ENCODE measurements at places on chromosomes 2 and 18. TPM values are rescaled to one million over a fixed set of nuclear protein-coding genes. Genes with fewer than 3 reads are reported as not detected.

DNA sequence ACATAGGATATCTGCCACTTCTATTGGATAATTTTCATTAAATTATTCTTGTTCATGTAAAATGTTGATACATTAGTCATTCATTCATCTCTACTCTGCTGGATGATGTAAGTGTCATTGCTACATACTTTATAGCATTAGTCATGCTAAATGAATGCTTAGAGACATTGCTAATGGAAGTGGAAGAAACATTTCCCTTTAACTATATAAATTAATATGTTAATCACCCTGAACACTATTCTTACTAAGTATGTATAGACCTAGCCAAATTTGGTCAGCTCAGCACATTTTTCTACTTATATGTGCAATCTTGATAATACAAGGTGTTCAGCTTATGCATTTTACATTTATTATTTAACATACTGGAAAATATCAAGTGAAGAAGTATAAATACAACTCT, 160.2 kb downstream of the DPP4 start:
- DNase-seq = no peak
- H3K4me3 ChIP-seq = no peak overlapping the region
- H3K27me3 ChIP-seq = no peaks in the 10 kb centered on the region
- H3K4me1 ChIP-seq = no peaks in the 10 kb centered on the region

DNA sequence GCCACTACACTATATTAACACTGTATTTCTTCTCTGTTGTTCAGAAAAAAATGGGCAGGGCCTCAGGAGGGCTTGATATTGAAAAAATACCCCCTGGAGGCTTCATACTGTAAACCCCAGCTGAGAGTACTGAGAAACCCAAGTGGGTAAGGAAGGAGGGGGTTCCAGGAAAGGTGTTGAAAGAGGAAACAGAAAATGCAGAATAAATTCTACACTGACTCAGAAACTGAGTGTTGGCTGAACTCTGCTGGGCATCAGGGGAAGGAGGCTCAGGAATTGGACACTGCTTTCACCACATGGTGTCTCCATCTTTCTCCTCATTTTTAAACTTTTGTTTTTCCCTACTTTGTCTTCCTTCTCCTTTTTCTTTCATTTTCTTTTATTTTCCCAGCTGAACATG, 253.7 kb downstream of the DYM start:
- no peaks in the 10 kb centered on the region for H3K4me1 ChIP-seq
- H3K4me3 ChIP-seq = no peak overlapping the region
- no peak for DNase-seq
- no peaks in the 10 kb centered on the region for H3K27me3 ChIP-seq
- no peak overlapping the region for H3K27ac ChIP-seq

GRCh38 chr18:54957996-54958395, 1.3 kb downstream of the CCDC68 start:
- DNase-seq = no peak
- no peak overlapping the region for H3K27ac ChIP-seq
- H3K27me3 ChIP-seq = peaks cover 10% of the 10 kb centered on the region
- no peak overlapping the region for H3K4me3 ChIP-seq

DNA sequence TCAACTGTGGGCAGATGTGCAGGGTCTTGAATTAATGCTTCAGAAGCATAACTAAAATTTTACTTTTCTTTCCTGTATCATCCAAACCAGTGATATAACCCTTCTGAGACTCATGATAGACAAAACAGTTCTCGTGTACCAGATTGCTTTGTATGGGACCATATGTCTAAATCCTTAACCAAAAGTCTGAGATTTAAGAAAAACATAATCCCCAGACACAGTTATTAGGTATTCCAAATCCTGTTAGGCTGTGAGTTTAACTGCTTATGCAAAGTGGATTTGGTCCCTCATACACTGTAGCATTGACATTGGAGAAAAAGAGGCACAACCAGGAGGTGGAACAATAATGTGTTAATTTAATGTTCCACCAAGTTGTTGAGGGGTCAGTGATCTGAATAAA, 235.0 kb downstream of the PMAIP1 start:
- no peaks in the 10 kb centered on the region for H3K27me3 ChIP-seq
- no peak overlapping the region for H3K27ac ChIP-seq
- no peaks in the 10 kb centered on the region for H3K36me3 ChIP-seq
- H3K4me1 ChIP-seq = no peaks in the 10 kb centered on the region
- no peak for DNase-seq
- no peak overlapping the region for H3K4me3 ChIP-seq

DNA sequence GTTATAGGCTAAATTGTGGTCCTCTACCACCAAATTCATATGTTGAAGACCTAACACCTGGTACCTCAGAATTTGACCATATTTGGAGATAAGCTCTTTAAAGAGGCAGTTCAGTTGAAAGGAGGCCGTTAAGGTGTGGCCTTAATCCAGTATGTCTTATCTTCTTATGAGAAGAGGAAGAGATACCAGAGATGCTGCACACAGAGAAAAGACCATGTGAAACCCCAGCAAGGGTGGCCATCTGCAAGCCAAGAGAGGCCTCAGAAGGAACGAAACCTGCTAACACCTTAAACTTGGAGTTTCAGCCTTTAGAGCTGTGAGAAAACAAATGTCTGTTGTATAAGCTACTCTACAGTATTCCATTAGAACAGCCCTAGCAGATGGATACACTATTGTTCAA, 528.1 kb upstream of the DCC start:
- no peaks in the 10 kb centered on the region for H3K36me3 ChIP-seq
- no peak overlapping the region for H3K4me3 ChIP-seq
- no peak overlapping the region for H3K27ac ChIP-seq
- no peaks in the 10 kb centered on the region for H3K27me3 ChIP-seq
- DNase-seq = no peak

- H3K27me3 ChIP-seq = peaks cover 5% of the 10 kb centered on the region
- H3K27ac ChIP-seq = no peak within 1 kb of the TSS
- DNase-seq = no peak
- peak within 1 kb of the TSS; percentile 56 for H3K4me3 ChIP-seq
- no peaks in the 10 kb centered on the region for H3K36me3 ChIP-seq
Observed at GRCh38 chr2:136765256-136766072, at the start of gene THSD7B. Gene THSD7B, plus strand, starts transcription at chr2:136765545. Its CDS starts 116,634 bp downstream, at chr2:136882179.

DNA sequence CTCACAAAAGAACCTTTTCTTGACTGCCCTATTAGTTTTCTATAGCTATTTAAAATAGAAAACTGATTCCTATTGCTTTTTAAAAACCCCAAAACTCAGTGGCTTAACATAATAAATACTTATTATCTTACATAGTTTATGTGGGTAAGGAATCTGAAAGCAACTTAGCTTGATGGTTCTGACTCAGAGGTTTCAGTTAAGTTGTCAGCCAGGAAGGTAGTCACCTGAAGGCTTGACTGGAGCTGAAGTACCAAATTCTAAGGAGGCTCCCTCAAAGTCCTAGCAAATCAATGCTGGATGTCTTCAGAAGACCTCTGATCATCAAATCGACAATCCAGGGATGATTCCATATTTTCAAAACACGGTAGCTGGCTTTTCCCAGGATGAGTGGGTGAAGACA, 546.6 kb upstream of the CDH2 start:
- no peaks in the 10 kb centered on the region for H3K4me1 ChIP-seq
- DNase-seq = no peak
- no peak overlapping the region for H3K4me3 ChIP-seq
- H3K36me3 ChIP-seq = no peaks in the 10 kb centered on the region

- no peak for DNase-seq
- H3K4me1 ChIP-seq = peaks cover 26% of the 10 kb centered on the region
- H3K36me3 ChIP-seq = no peaks in the 10 kb centered on the region
- H3K4me3 ChIP-seq = no peak overlapping the region
- peaks cover 49% of the 10 kb centered on the region for H3K27me3 ChIP-seq
Observed at GRCh38 chr2:10720306-10720705, 1.1 kb upstream of the ATP6V1C2 start.

DNA sequence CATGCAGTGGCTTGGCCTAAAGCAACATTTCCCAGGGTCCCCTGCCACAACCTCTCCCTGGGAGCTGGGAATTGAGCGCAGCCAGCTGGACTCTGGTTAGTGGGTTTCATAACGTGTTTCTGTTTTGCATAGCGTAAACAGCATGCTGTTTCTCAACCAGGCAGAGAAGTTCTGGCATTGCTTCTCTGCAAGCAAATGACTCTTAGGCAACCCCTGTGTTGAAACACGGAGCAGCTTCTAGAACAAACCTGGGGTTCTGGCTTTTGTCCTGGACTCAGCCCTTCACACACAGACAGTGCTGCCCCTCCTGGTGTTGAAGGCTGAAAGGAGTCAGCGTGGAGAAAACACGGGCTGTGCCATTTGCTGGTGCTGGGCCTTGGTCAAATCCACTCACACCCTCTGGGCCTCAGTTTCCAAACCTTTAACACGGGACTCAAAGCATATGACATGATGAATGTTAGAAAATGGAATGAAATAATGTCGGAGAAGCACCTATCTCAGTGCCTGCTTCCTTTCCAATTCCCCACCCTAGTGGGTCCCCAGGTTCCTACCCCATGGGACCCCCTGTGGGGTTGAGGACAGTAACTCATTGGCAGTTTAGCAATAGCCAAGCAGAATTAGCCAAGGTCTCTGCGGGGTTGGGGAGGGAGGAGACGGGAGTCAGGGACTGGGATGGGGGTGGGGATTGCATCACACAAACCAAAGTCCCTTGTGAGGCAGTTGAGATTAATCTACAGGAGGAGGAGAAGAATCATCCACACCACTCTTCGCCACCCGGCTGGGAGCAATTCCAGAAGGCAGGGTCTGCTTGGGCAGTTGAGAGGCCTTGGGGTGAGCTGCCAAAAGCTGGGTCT, 30.2 kb upstream of the IL1R2 start:
- peak; percentile 97 for DNase-seq
- H3K36me3 ChIP-seq = no peaks in the 10 kb centered on the region
- no peak overlapping the region for H3K4me3 ChIP-seq
- H3K4me1 ChIP-seq = no peaks in the 10 kb centered on the region
- H3K27ac ChIP-seq = peak overlapping the region; percentile 84

DNA sequence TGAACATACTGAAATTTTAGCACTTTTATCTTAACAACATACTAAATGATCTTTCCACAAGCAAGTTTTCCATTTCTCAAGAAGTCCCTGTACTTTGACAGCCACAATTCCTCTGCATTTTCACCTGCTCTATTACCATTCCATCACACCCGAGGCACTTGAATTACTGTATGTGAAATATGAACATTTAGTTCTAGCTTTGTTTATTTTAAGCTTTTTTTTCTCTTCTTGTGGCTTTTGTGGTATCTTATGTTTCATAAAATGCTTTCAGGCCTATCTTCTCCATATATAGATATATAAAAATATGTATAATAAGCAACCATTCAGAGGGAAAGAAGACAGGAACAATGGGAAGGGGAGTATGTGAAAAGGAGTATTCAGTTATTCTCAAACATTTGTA, 693.9 kb downstream of the SATB2 start:
- H3K27me3 ChIP-seq = no peaks in the 10 kb centered on the region
- no peak overlapping the region for H3K4me3 ChIP-seq
- no peaks in the 10 kb centered on the region for H3K4me1 ChIP-seq
- H3K36me3 ChIP-seq = no peaks in the 10 kb centered on the region
- no peak overlapping the region for H3K27ac ChIP-seq

The FBLN7 gene
- 0.95 TPM for total RNA-seq

The FAM117B gene
- 8.9 TPM for total RNA-seq

The MLPH gene
- 5.7 TPM for total RNA-seq

The BBS5 gene
- total RNA-seq = 8.9 TPM

Measured in sigmoid colon (tissue), 7 donors.